ENCODE measurements at places on chromosomes 12 and 14.
A peak's percentile ranks its signal among the peaks of the same experiment; 100 is the strongest.

GRCh38 chr12:117192057-117192456, 1.8 kb upstream of the FBXO21 start:
- DNase-seq: no peak

GRCh38 chr14:91277546-91278382, 33.3 kb upstream of the GPR68 start:
- no peak for DNase-seq

GRCh38 chr12:55845785-55846496, 3.2 kb upstream of the MMP19 start:
- DNase-seq: no peak

- peak; percentile 50 for DNase-seq
Measured at GRCh38 chr14:76926521-76927251, 100.5 kb downstream of the LRRC74A start.

- DNase-seq: peak; percentile 59
Measured at GRCh38 chr12:4648104-4648500, 749 bp downstream of the AKAP3 start.

GRCh38 chr14:102497998-102498677, 11.4 kb downstream of the ANKRD9 start:
- DNase-seq: no peak

Measured in inflammatory macrophage (primary cell).